GM20000 (cell line): ENCODE measurements at places on chromosomes 16 and 17.

GRCh38 chr16:80631581-80631980 is 90.8 kb downstream of the DYNLRB2 start:
- DNase-seq: no peak

- DNase-seq: no peak
These were observed 77.3 kb downstream of the USP22 start for GRCh38 chr17:20965492-20965891.

GRCh38 chr17:45300060-45300751 is 16.6 kb downstream of the MAP3K14 start:
- DNase-seq: no peak

DNA sequence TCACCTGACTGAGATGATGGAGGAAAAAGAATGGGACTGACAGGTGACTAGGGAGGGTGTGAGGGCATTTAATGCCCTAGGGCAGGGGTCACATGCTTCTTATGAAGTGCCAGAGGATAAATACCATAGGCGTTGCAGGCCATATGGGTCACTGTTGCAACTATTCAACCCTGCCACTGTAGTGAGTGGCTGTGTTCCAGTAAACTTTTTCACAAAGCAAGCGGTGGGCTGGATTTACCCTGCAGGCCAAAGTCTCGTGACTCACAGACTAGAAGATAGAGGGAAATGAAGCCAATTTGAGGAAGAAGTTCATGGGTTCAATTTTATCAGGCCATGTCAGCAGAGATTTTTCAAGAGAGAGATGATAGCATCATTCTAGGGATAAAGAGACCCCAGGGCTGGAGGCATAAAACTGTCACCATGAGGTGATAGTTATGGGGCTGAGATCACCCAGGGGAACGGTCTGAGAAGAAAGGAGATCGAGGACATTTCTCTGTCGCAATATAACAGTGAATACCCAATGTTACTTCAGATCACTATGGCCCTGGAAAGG is 8.6 kb downstream of the ARHGAP17 start:
- no peak for DNase-seq

- DNase-seq: no peak
These were observed 6.2 kb downstream of the NT5M start for GRCh38 chr17:17309356-17309755.

GRCh38 chr17:20035501-20035900 is 26.3 kb downstream of the SPECC1 start:
- DNase-seq: no peak

- DNase-seq: no peak
These were observed 157.6 kb upstream of the PLCG2 start for GRCh38 chr16:81621496-81621895.

DNA sequence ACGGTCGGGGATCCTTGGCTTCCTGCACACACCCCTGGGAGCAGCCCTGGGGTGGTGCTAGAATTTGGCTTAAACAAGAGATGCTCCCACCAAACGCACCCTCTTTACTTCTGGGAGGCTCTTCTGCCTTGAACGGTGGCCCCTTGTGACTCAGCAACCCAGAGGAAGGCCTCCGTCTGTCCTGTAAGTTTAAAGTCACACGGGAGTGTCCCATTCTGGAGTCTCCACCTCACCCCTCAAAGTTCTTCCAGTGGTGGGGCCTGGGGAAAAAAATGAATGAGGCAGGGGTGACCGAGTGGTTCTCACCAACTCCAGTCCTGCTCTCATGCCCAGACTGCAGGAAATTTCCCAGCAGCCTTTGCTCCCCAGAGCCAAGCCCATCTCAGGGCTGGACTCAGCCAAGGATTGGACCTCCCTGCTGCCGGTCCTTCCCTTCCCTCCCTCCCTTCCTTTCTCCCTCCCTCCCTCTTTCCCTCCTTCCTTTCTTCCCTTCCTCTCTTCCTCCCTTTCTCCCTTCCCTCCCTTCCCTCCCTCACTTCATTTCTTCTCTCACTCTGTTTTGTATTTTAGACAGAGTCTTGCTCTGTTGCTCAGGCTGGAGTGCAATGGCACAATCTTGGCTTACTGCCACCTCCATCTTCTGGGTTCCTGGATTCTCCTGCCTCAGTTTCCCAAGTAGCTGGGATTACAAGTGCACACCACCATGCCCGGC is 11.4 kb downstream of the ITGAD start:
- DNase-seq: no peak
